Stimulated activated CD8-positive, alpha-beta memory T cell treated with anti-CD3 and anti-CD28 coated beads, Interleukin-4, amount 100 ng/mL, for 1 hour (primary cell): ENCODE measurements at places on chromosomes 7 and 10.

DNA sequence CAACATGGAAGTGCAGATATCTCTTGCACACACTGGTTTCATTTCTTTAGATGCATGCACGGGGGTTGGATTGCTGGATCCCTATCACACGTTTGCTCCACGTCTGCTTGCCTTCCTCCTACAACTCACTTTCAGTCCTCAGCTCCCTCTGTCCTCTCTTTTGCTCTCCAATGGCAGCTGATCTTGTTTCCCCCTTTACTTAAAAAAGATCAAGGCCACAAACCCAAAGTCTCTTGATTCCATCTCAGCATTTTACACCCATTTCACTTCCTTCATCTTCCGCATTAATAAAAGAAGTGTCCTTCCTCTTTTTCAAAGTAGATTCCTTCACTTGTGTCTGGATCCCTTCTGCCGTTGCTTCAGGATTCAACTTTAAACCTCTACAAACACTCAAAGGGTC lies 245.2 kb downstream of the DOCK4 start:
- DNase-seq, result no peak

GRCh38 chr7:152859781-152860191 lies 100.2 kb downstream of the ACTR3B start:
- DNase-seq, result no peak

- no peak for DNase-seq
Observed at GRCh38 chr10:116271593-116272439, 1.2 kb downstream of the GFRA1 start.

DNA sequence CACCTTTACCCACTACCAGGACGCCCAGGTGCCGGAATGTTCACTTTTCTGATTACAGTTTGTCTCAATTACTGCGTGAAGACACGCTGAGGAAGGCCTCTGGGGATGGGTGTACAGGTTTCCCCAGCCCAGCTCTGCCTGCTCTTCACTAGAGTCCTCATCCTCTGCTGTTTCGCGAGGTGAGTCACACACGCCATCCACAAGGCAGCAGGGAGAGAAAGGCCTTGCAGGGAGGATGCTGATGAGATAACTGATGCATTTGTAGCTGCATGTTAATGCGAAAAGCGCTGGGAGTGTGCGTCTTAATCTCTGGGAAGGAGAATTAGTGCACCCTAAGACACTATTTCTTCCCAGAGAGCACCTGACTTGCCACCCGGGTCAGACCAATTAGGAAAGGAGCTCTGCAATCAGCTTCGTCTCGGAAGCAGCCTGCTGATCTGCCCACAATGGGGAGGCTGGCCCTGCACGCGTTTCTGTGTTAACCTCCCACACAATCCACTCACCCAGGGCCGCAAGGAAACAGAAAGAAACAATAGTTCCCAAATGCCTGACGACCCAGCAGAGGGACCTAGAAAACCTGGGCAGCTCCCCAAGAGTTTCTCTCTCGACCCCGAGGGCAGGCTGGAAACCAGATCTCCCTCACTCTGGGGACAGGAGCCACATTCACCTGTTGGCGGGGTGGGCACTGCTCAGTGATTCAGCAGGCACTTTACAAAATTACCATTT lies 578.7 kb downstream of the GLRX3 start:
- DNase-seq, result no peak

- no peak for DNase-seq
Observed at GRCh38 chr10:7788639-7789286, 786 bp downstream of the ATP5F1C start.

- no peak for DNase-seq
Observed at GRCh38 chr10:101014966-101015581, 15.5 kb downstream of the LZTS2 start.

DNA sequence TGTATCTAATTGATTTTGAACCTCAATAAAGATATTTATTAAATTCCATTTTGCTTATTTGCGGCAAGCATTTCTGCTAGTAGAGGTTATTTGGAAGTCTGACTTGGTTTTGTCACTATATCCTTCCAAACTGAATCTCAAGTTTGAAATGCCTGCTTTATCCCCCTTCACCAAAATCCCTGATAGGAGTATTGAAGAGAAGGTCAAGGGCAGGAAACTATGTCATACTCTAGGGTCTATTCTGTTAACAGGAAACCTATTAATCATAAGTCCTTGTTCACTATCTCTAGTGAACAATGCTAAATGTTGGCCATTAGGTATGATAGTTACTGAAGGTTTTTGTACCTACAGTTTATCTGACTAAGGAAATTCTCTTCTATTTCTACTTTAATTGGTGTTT lies 11.5 kb downstream of the GNAT3 start:
- no peak for DNase-seq

GRCh38 chr7:140455743-140456142 lies 23.6 kb downstream of the MKRN1 start:
- no peak for DNase-seq

- DNase-seq, result no peak
Observed at GRCh38 chr7:31796375-31796774, 109.4 kb downstream of the PPP1R17 start.

DNA sequence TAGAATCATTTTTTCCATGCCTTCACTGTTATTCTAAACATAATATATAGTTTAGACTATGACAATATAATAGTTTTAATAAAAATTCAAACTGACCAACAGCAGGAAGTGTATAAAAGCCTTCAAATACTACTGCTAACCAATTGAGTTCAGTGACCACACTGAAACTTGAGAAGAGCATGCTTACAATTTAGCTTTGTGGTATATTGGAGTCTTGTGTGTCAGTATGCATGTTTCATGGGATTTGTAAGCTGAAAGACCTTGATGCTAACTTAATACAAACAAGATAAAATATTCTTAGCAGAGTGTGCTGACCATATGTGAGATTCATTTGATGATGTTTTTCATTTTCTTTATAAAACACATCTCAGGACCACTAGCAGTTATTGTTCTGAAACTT lies 395.5 kb downstream of the SUGCT start:
- DNase-seq, result no peak

- no peak for DNase-seq
Observed at GRCh38 chr10:125118011-125118611, 42.3 kb downstream of the CTBP2 start.

DNA sequence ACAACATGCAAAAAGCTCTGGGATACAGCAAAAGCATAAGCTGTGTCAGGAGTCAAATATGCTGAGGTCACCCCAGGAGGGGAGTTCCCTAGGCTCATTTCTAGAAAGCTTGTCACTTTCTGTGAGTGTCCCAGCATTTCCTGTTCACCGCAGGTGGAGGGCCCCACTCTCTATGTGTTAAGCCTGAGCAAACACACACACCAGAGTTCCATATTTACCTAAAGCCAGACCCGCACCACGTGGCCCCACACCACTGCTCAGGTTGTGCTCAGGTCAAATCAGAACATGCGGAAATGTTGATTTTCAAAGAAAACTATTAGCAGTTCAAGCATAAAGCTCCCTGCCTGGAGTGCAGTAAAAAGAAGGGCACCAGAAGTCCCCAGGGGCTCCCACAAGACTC lies 259.6 kb upstream of the PPP2R2D start:
- no peak for DNase-seq

DNA sequence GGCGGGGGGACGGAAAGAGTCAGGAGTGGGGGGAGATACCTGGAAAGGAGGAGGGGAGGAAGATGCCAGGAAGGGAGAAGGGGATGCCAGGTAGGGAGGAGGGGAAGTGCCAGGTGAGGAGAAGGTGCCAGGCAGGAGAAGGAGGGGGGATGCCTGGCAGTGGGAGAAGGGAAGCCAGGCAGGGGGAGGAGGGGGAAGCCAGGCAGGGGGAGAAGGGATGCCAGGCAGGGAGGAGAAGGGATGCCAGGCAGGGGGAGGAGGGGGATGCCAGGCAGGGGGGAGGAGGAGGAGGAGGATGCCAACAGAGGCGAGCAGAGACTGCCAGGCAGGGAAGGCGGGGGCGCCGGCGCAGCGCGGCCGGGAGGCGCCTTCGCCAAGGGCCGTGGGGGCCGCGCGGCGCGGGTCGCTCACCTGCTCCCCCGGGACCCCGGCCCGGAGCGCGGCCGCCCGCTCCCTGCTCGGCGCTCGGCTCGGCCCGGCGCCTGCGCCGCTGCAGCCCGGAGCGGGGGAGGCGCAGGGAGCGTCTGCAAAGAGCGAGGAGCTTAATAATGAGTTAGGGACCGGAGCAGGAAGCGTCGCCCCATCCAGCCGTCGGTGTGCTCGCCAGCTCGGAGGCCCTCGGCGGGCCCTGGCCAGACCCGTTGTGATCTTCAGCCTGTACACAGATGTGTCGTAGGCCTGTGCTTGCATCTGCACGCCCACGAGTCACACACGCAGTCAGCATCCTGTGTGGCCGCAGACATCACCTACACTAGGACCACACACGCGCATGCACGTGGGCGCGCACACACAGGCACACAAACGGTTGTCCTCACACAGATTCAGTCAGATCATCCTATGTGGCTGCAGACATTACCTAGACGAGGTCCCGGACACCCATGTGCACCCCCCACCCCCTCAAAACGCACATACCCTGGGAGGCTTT lies 28.4 kb upstream of the SMARCD3 start:
- no peak for DNase-seq

GRCh38 chr10:71068861-71069271 lies 143.5 kb upstream of the UNC5B start:
- DNase-seq, result no peak

DNA sequence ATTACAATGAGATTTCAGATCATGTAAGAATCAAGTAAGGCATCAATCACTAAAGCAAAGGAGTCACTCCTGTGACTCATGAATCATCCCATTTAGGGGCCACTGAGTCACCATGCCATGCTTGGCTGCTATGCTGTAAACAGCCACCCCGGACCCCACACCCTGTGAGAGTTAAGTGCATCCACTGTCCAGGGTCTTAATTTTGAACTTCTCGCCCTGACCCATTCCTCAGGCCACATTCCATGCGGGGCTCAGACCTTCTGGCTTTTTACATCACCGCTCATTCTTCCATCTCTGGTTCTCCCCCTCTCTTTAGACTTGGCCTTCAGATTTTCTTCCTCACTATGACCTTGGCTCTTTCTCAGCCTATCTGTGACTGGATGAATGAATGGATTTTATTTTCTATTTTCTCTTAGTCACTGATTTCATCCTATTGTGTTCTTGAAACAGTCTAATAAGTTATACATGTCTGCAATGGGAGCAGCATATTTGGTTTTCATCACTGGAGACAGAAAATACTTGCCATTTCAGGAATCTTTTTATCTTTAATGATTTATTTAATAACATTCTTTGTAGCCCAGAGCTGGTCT lies 239.6 kb downstream of the SKIDA1 start:
- DNase-seq, result no peak

GRCh38 chr10:13701157-13701919 lies 114.6 kb downstream of the PRPF18 start:
- no peak for DNase-seq

- DNase-seq, result no peak
Observed at GRCh38 chr7:95430864-95431263, 4.0 kb downstream of the PON2 start.

- no peak for DNase-seq
Observed at GRCh38 chr10:114647545-114648138, 10.4 kb downstream of the ABLIM1 start.

DNA sequence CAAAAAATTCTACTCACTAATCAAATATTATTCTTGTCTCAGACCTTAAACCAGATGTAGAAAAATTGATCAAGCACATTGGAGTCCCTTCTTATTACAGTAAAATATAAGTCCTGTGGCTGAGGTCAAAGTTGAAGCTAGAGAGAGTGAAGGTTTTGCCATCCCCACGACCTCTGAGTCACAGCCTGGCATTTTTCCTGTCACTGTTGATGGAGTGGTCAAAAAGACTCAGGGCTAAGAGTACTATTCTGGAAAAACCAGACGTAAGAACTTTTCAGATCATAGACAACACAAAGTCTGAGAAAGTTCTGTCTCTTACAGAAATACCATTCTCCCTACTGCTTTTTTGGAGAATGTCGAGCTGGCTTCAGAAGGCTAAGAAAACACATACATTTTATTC lies 323.7 kb upstream of the ANKRD30A start:
- DNase-seq, result no peak

- DNase-seq, result no peak
Observed at GRCh38 chr7:28853150-28853549, 105.0 kb downstream of the TRIL start.

- DNase-seq, result no peak
Observed at GRCh38 chr7:45921699-45922519, 837 bp upstream of the IGFBP3 start.

GRCh38 chr10:122852261-122852660 lies 6.6 kb upstream of the CUZD1 start:
- DNase-seq, result no peak

- no peak for DNase-seq
Observed at GRCh38 chr7:131010029-131010716, 276.2 kb upstream of the KLF14 start.

- DNase-seq, result no peak
Observed at GRCh38 chr7:137445268-137445667, 101.7 kb upstream of the PTN start.

GRCh38 chr10:121338206-121338980 lies 259.9 kb downstream of the FGFR2 start:
- no peak for DNase-seq

DNA sequence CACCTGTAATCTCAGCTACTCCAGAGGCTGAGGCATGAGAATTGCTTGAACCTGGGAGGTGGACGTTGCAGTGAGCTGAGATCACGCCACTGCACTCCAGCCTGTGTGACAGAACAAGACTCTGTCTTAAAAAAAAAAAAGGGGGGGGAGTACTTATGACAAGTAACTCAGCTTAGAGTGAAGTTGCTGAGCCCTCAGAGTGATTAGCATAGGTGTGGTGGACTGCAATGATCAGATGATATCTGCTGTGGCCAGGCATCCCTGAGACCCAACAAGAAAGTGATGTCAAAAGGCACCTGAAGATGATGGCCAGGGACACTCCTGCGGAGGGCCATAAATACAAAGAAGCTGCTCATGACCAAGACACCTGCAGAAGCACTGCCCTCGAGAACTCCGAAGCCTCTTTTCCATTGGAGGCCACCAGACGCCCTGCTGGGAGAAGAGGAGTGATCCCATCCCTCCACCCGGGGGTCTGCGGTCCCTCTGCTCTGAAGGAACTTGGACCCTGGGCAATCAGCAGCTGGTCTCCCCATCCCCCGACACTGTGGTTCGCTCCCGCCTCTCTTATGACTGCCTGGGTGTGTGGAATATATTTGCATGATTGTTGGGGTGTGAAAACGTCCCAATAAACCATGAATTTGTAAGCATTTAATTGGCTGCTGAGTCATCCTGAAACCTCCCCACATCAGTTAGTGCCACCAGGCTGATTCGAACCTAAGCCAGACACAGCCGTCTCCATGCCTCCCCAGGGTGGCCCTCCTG lies 46.0 kb downstream of the RASGEF1A start:
- DNase-seq, result no peak

GRCh38 chr10:103053659-103054581 lies 135.8 kb downstream of the CNNM2 start:
- peak; percentile 15 for DNase-seq

GRCh38 chr10:102678842-102679289 lies 34.6 kb downstream of the TRIM8 start:
- DNase-seq, result no peak

DNA sequence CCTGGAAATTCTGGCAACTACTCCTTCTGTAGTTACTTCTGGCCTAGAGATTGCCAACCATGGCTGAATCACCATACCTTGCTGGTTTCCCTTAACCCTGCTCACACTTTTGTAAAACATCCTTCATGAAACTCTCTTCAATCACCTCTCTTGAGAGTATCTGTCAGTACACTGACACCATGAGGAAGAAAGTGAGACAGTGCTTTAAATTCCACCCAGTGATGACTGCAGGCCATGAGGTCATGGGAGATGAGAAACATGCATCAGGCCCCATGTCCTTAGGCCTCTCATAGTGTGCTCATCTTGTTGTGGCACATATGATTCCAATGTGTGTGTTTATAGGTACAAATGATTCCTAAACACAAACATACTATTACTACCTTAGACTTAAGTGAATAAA lies 24.6 kb upstream of the NAMPT start:
- DNase-seq, result no peak
